ENCODE measurements at places on chromosomes 7 and 10.
A peak's percentile ranks its signal among the peaks of the same experiment; 100 is the strongest.

GRCh38 chr10:17643339-17643754 lies 604 bp upstream of the STAM start:
- DNase-seq: no peak

GRCh38 chr10:6144406-6145165 lies 55.8 kb downstream of the RBM17 start:
- DNase-seq: peak; percentile 79

GRCh38 chr7:50146692-50147091 lies 53.6 kb upstream of the ZPBP start:
- DNase-seq: no peak

DNA sequence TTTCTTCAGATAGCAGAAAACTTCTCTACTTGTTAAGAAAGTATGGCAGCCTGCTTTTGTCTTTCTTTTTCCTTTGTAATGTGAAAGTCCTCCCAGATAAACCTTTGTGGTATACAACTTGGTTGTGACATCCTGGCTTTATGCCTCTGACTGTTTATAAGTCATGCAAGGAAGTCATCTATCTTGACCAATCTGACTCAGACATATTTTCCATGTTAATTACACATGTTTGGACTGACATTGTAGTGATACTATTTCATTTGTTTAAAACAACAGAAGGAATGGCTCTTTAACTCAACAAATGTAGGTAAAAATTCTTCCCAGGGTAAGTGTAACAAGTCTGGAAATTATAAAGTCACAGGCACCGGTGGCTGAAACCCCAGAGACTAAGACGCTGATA lies 341.6 kb upstream of the MEOX2 start:
- DNase-seq: no peak

- DNase-seq: no peak
Measured at GRCh38 chr10:23172429-23173213, 19.5 kb upstream of the PTF1A start.

GRCh38 chr10:61987951-61988379 lies 86.5 kb downstream of the ARID5B start:
- no peak for DNase-seq

- DNase-seq: no peak
Measured at GRCh38 chr7:12221414-12221813, 10.3 kb downstream of the TMEM106B start.

DNA sequence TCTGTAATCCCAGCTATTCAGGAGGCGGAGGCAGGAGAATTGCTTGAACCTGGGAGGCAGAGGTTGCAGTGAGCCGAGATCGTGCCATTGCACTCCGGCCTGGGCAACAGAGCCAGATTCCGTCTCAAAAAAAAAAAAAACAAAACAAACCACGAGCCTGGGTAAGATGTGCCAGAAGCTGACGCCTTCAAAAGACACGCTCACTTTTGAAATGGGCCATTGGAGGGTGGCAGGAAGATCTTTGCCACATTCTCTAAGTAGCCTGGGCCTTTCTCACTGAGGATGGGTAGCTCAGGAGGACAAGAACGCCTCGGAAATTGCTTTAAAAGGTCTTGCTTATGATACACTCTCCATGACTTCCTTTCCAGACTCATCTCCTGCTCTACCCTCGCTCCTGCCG lies 172.7 kb downstream of the SH3PXD2A start:
- no peak for DNase-seq

DNA sequence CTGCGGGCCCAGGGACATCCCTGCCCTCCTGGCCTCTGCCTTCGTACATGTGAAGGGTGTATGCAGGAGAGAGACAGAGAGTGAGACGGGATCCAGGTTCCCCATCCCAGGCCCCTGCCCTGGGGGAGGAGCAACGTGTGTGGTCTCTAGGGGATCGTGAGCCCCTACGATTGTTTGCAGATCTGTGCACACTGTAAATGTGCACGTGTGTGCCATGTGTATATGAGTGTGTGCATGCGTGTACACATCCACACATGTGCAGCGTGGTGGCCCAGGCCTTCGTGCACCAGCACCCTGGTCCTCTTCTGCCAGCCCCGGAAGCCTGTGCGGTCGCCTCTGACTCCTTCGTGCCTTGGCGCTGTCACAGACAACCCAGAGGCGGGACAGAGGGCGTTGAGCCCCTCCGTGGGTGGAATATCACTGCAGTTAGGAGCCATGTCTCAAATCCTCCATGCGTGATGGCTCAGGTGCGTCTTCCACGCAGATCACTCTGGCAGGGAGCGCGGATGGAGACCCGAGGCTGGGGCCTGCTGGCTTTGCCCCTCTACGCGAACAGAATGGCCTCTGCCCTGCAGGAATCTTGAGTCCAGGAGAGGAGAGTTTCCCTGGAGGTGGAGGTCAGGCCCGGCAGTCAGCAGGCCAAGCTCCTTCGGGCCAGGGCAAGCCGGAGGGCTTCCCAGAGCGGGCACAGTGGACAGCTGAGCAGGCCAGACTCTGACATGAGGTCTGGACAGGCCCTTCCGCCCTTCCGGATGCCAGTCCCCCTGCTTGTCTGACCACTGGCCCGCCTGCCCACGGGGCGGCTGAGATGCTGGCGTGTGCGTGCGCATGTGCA lies 97.5 kb downstream of the UNCX start:
- DNase-seq: no peak

DNA sequence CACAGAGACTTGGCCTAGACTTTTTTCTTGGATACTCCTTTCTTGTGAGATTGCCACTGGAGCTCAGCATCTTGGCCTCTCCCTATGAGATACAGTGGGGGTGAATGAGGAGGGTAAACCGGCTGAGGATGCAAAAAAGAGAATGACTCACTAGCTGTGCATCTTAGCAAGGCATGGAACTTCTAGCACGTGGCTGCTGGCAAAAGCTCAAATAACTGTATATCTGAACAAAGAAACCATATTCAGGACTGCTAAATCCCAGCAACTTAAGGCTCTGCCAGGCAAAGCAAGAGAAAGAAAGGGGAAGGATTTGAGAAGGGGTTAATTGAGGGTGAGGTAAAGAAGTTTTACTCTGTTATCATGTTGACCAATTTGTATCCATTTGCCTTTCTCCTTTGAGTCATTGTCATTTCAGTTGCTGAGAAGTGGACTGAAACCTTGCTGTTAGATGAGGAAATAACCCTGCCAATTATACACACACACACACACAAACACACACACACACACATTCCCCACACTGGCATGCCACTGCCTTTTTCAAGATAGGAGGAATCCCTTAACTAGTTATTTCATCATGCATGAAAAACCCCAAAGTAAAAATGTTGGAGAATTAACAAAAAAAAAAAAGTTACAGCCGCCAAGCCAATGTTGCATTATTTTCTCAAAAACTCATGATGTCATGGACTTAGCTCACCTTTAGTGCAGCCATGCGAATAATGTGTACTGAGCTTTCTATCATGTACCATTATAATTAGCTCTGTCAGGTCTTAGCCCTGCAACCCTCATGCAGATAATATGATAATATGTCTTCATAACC lies 997.3 kb downstream of the LRMDA start:
- peak; percentile 27 for DNase-seq

GRCh38 chr7:116393654-116394053 lies 105.9 kb upstream of the CAV2 start:
- DNase-seq: peak; percentile 2

DNA sequence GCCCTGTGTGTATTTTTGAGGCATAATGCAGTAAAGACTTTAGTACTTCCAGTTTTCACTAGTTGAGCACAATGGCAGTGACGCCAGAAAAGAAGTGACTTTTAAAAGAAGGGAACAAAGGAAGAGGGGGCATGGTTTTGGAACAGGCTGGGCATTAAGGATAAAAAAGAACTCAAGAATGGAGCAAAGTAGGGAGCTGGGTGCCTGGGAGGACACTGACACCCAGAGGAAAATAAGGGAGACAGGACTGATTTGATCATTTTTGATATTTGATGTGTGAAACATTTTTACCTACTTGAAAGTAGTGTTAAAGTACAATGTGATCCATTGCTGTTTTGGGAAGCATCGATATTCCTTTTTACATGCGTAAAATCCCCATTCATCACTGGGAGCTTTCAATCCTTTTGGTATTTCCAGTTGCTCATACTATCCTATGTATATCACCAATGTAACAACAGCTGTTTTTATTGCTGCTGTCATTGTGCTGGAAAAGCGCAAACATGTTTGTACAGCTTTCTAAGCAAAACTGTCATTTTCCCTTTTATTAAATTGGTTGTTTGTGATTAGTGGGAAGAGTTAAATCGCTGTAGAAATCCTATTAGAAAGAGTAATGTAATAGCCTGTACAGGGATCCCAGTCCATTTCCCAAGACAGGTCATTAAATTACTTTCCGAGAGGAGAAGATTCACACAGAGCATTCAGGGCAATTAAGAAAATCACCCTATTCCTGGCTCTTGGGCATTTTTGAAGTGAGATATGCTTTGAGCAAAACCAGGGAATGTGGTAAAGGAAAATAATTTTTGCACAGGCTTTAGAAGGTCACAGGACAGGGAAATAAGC lies 85.2 kb downstream of the ADAM12 start:
- DNase-seq: no peak

GRCh38 chr10:48251152-48251524 lies 23.4 kb downstream of the FRMPD2 start:
- no peak for DNase-seq

- no peak for DNase-seq
Measured at GRCh38 chr7:139544645-139545044, 21.2 kb downstream of the CLEC2L start.

DNA sequence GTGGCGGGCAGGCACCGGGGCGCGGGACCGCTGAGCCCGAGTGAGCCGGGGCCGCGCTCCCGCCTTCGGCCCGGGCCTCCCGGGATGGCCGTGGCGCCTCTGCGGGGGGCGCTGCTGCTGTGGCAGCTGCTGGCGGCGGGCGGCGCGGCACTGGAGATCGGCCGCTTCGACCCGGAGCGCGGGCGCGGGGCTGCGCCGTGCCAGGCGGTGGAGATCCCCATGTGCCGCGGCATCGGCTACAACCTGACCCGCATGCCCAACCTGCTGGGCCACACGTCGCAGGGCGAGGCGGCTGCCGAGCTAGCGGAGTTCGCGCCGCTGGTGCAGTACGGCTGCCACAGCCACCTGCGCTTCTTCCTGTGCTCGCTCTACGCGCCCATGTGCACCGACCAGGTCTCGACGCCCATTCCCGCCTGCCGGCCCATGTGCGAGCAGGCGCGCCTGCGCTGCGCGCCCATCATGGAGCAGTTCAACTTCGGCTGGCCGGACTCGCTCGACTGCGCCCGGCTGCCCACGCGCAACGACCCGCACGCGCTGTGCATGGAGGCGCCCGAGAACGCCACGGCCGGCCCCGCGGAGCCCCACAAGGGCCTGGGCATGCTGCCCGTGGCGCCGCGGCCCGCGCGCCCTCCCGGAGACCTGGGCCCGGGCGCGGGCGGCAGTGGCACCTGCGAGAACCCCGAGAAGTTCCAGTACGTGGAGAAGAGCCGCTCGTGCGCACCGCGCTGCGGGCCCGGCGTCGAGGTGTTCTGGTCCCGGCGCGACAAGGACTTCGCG lies 534 bp downstream of the FZD9 start:
- no peak for DNase-seq

- no peak for DNase-seq
Measured at GRCh38 chr10:21209495-21209894, 312.4 kb upstream of the NEBL start.

- no peak for DNase-seq
Measured at GRCh38 chr7:141397236-141398163, 153.7 kb upstream of the AGK start.

DNA sequence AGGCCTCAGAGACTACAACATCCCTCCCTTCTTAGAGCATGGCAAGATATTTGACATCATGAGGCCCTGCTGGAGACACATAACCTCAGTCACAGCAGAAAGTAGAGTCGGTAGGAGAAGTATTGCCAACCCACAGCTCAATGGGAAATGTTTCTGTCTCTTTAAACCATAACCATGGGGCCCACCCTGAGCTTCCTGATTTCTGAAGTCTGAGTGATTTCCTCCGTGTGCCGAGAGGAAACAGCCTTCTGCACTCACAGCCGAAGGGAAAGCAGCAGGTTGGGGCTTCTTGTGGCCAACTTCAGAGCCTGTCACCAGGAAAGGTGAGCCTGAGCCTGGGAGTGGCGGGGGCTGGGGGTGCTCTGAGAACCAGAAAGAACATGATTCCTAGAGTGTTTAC lies at the start of gene GIMAP1:
GIMAP1 (plus strand) TSS at position 246 of the 400 bp plus-strand sequence. CDS start 2,435 bp downstream, outside the sequence.
- no peak for DNase-seq

- DNase-seq: no peak
Measured at GRCh38 chr7:28036696-28037095, 143.9 kb downstream of the JAZF1 start.

GRCh38 chr7:108012499-108013430 lies 9.8 kb upstream of the LAMB1 start:
- no peak for DNase-seq

GRCh38 chr10:94430701-94431100 lies 28.4 kb downstream of the TBC1D12 start:
- no peak for DNase-seq

DNA sequence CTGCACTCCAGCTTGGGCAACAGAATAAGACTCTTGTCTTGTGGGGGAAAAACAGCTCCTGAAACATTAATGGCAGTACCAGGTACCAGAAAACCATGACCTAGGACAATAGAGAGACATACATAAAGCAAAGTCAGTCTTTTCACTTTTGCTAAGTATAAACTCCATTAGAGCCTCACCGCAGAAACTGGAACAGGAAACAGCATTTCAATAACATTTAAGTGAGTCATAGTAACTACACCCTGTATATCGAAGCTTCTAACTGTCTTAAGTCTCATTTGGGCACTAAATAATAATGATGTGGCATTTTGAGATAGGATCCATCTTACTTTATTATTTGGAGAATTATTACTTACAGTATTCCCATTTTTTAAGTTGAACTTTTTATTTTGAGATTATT lies 517.8 kb upstream of the CELF2 start:
- no peak for DNase-seq

DNA sequence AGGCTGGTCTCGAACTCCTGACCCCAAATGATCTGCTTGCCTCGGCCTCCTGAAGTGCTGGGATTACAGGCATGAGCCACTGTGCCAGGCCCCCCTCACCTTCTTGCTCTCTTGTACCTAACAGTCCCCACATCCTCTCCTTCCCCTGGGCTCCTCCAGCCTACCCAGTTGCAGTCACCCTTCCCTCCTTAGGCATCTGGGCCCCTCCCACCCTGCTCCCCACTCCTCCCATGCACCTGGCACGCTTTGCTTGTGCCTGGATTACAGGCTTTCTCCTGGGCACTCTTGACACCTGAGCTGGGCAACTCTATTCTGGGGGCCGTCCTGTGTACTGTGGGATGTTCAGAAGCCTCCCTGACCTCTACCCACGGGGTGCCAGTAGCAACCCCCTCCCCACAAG lies 3.0 kb downstream of the CLDN15 start:
- DNase-seq: no peak
